H9 (cell line): ENCODE measurements at places on chromosomes 1 and 21.
A peak's percentile ranks its signal among the peaks of the same experiment; 100 is the strongest.

- peak; percentile 65 for DNase-seq
Observed at GRCh38 chr1:43936431-43937151, 3.0 kb downstream of the ARTN start.

GRCh38 chr1:155016231-155016831 is 13.7 kb downstream of the ZBTB7B start:
- no peak for DNase-seq

- DNase-seq = no peak
Observed at GRCh38 chr1:115266729-115267421, 71.2 kb downstream of the NGF start.

DNA sequence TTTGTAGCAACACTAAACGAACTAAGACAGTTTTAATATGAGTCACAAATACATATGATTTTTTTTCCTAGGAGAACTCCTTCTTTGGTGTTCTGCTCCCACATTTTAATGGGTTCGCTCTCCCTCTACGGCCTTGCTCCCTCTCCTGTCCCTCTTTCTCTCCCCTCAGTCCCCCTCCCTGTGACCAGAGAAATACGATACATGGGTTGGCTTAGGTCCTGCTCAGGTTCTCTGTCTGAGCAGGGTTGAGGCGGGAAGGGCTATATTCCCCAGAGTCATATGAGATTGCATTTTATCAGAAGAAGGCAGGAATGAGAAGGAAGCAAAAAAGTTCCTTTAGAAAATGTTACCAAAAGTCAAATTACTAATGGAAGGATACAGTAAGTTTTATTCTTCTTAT is 44.6 kb downstream of the UBE2U start:
- no peak for DNase-seq

- DNase-seq = no peak
Observed at GRCh38 chr1:9465640-9466039, 73.6 kb upstream of the SLC25A33 start.

DNA sequence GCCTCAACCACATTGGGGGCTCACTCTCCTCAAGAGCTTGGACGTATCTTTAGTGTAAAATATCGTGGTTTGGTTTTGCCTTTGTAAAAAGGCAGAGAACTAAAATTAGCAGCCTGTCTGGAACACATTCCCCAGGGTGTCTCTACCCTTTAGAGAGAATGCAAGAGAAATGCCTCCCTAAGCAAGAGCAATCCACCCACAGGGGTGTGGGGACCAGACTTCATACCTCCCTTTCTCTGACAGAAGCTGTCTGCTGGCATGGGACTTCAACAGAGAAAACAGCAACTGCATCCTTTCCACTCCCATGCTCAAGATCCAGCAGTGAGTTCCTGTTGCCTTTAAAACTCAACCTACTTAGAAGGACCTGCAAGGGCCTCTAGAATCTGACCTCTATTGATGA is 27.9 kb upstream of the TNR start:
- DNase-seq = no peak

DNA sequence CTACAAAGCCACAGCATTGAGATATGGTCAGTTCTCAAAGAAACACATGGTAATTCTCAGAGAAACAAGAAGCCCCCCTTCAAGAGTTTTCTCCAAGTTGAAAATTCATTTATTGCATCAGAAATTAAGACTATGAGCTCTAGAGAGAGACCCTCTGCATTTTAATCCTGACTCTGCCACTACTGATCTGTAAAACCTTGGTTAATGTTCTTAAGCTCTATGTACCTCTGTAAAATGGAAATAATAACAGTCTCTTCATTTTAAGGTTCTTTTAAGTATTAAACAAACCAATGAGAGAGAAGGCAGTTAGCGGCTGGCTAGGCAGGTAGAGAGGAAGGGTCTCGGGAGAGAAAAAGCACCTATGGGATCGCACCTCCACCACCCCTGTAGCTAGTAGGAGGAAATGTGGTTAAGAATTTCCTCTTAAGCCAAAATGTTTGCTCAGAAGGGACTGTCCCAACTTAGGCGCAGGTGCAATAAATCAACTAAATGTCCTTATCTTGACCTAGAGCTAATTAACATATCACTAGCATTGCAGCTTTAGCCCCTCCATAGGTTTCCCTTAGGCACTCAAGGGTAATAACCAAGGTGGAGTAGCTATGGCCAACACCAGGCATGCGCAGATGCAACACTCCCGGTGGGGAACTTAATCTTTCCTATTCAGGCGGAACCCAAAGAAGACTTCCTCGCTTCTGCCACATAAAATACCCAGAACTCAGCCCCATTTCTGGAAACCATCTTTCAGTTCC is 1685.4 kb downstream of the MRPL39 start:
- no peak for DNase-seq

- no peak for DNase-seq
Observed at GRCh38 chr1:68107771-68108170, 57.3 kb upstream of the DIRAS3 start.

GRCh38 chr1:158095737-158096335 is 84.9 kb upstream of the CD1D start:
- peak; percentile 75 for DNase-seq

DNA sequence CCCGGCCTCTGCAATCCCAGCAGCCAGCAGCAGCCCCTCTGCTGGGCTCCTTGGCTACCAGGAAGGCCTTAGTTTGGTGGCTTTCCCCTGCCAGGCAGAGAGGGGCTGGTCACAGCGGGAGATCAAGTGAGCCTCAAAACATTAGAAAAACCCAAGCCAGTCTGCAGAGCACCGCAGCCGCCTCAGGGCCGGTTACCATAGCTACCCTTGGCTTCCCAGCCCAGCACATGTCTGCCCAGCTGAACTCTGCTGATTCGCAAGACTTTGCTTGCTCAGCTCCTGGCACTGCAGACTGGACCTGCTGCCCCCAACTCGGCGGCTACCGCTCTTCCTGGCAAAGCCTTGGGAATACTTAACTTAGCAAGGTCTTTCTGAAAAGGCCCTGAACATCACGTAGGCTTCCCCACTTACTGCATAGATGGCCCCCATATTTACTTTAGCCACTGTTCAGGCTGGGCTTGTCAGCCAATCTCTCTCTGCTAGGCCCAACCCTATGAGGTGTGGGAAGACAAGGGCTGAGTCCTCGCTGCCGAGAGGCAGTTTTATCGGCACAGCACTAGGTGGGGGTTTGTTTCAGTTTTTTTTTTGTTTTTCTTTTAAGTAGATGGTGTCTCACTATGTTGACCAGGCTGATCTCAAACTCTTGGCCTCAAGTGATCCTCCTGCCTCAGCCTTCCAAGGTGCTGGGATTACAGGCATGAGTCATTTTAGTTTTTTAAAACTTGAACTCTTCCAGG is 28.6 kb upstream of the PLEKHG5 start:
- DNase-seq = peak; percentile 95

DNA sequence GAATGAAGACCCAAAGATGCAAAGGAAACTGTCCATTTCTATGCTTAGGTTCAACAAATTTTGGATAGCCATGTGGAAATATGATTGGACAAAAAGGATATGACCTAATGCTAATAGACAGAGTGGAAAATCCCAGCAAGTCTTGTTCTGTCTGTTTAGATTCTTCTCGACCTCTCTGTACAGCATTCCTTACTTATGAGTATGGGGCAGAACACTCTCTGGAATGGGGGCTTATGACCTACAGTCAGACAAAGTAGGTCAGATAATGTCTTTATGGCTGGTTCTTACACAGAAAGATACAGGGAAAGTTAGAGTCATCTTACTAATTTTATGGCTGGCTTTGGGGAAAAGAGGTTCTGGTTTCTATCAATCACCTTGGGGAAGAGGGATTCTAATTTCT is 2.8 kb downstream of the GCSAML start:
- DNase-seq = no peak

- no peak for DNase-seq
Observed at GRCh38 chr1:3333903-3334302, 120.6 kb upstream of the ARHGEF16 start.

GRCh38 chr1:109620401-109620791 is 759 bp downstream of the AMPD2 start:
- peak; percentile 49 for DNase-seq

DNA sequence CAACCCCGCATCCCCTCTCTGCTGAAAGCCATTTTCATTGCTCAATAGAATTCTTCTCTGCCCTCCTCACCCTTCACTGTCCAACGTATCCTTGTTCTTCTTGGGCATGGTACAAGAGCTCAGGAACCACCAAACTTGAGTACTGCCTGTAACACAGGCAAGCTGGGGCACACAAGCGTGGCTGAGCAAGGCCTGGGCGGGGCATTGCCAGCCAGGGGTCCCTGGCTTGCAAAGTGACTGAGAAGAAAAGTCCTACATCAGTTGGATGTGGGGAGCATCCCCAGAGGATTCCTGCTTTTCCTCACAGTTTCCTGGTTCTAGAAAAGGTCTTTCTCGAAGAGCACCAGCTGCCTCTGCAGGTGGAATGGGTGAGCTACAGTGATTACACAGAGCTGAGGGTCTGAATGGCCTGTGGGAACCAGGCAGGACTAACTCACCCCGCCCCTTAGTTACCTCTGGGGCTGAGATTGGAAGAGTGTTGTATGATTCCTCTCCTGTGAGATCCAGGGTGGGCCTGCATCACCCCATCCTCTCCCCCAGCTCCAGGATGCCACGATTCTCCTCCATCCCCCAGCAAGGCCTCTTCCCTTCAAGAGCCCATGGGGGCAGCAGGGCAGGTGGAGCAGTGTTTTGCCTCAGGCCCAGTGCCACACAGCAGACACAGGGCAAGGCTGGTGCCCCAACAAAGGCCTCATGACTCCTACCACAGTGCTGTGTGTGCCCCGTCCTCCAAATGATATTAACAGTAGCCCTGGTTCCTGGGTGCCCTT is 121.9 kb downstream of the MATN1 start:
- DNase-seq = no peak

DNA sequence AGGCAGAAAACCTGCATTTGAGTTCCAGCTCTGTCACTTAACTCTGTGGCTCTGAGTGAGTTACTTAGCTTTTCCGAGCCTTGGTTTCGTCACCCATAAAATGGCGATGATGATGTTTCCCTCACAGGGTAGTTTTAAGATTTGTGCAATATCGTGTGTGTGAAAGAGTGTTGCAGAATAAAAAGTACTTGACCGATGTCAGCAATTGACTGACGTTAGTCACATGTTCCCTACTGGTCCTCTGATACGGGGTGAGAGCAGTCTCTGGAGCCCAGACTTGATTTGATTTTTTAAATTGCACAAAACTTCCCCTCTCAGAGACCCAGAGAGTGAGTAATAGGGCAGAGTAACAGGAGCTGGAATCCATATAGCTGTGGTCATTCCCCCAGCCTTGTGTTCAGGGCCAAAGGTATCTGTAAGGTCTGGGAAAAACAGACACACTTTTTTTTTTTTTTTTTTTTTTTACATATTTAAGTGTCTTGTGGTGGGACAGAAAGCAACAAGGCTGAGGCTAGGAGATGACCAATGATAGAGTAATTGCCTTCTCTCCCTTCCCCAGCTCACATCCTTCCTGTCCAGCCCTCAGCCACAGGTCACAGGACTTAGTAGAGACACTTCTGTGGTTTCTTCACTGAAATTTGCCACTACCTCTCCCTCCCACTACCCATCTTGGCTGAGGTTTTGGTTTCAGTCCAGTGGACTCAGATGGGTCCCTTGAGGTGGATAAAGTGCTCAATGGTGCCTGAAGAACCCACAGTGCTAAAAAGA is 2.0 kb downstream of the FCER1G start:
- no peak for DNase-seq

- DNase-seq = no peak
Observed at GRCh38 chr1:32321712-32322291, 14.2 kb downstream of the MARCKSL1 start.

GRCh38 chr1:182651339-182651724 is 33.1 kb downstream of the RGS8 start:
- no peak for DNase-seq

- no peak for DNase-seq
Observed at GRCh38 chr1:88935522-88936222, 44.3 kb upstream of the GTF2B start.
